ENCODE measurements at places on chromosomes 1 and 21.

- DNase-seq = no peak
Observed at GRCh38 chr1:47388030-47388890, 27.8 kb upstream of the FOXE3 start.

GRCh38 chr1:217188280-217189237 is 442.3 kb downstream of the GPATCH2 start:
- no peak for DNase-seq

GRCh38 chr1:229199261-229200243 is 71.4 kb upstream of the RAB4A start:
- DNase-seq = peak; percentile 71

GRCh38 chr1:16459352-16459925 is 18.9 kb downstream of the NECAP2 start:
- no peak for DNase-seq

- DNase-seq = peak; percentile 44
Observed at GRCh38 chr21:35352066-35352770, 303.1 kb upstream of the RUNX1 start.

DNA sequence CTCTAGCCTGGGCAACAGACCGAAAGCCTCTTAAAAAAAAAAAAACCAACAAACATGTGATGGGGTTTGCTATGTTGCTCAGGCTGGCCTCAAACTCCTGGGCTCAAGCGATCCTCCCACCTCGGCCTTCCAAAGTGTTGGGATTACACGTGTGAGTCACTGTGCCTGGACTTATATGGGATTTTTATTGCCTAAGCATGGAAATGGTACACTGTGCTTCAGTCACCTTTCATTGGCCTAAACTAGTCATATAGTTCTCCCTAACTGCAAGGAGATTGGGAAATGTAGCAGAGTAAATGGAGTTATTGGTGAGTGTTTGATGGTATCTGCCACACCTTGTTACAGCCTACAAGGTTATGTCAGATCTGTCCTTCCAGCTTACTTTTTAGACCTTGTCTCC is 17.2 kb upstream of the MEF2D start:
- no peak for DNase-seq
